H9 (cell line): ENCODE measurements at places on chromosomes 2 and 18.

DNA sequence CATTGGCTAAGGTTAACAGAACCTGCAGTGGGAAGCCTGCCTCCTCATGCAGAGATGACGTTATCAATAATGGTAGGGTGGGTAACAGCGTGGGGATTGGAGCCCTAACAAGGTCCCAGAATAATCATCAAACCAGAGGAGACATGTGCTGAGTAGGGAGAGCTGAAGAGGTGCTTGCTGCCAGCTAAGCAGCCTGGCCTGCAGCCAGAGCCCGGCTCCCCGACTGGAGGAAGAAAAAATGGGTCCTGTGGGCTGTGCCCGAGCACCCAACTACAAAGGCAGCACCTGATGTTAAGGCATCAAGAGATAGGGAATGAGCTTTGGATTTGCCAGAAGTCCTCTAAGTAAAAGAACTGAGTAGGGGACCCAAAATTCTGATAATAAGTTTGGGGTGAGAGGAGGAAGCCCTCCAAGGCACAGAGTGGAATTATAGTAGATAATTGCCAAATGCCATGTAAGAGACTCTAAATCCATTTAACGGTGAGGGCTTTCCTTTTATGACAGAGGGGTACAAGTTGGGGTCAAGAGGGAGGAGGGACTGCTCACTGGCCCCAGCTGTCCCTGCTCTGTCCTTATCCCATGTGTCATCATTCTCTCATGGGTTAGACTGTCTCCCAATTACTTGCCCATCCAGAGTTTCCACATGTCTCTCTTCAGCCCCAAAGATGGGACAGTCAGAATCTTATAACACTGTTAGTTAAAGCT, 156.1 kb downstream of the ANTXR1 start:
- DNase-seq: no peak

GRCh38 chr2:120766470-120767351, 31.0 kb downstream of the GLI2 start:
- peak; percentile 43 for DNase-seq

DNA sequence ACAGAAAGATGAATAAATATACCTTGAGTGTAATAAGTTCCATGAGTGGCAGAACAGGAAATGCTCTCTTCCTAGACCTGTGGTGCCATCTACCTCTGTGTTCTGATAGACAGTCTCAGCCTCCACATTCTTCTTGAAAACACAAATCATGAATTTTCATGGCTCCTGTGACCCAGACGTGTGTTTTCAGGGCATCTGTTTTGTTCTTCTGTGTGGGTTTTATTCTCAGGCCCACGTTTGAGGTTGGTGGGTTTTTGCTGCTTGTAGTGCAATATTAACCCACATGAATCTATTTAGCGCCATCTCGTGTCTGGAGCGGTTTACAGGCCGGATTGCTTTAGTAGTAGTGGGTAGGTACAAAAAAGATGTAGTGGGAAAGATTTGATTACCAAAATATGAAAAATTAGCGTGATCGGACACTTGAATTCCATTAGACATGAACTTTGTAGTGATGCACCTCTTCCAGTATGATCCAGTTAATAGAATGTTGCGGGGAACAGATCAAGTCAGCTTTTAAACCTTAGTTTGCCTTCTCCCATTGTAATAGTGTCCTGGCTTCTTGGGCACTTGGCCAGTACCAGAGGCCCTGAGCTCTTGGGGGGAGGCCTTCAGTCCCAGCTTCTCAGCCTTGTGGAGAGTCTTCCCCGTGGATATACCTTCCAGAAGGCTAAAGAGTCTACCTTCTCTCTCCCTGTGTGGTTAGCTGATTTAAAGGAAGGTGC, 256.5 kb downstream of the TPGS2 start:
- DNase-seq: peak; percentile 45

GRCh38 chr2:129901754-129902415, 77.6 kb upstream of the RAB6C start:
- peak; percentile 10 for DNase-seq
